Femur (tissue), 1 donor: ENCODE measurements at places on chromosomes 4 and X.
A peak's percentile ranks its signal among the peaks of the same experiment; 100 is the strongest.

DNA sequence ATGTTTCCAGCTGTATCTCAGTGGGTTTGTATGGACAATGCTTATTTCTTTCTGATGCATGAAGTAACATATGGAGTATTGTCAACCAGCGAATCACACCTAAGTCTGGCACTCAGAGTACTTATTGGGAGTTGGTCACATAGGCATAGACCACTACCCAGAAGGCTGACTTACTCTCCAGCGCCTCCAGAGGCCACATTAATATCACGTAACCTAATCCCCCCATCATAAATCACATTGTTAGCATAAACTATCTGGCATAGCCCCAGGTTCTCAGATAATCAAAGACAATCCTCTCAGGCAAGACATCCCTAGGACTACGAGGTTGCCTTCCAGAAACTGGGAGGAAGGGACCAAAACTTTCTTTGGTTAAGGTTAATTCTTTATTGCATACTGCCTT is 560.5 kb upstream of the PABPC4L start:
- DNase-seq = no peak

DNA sequence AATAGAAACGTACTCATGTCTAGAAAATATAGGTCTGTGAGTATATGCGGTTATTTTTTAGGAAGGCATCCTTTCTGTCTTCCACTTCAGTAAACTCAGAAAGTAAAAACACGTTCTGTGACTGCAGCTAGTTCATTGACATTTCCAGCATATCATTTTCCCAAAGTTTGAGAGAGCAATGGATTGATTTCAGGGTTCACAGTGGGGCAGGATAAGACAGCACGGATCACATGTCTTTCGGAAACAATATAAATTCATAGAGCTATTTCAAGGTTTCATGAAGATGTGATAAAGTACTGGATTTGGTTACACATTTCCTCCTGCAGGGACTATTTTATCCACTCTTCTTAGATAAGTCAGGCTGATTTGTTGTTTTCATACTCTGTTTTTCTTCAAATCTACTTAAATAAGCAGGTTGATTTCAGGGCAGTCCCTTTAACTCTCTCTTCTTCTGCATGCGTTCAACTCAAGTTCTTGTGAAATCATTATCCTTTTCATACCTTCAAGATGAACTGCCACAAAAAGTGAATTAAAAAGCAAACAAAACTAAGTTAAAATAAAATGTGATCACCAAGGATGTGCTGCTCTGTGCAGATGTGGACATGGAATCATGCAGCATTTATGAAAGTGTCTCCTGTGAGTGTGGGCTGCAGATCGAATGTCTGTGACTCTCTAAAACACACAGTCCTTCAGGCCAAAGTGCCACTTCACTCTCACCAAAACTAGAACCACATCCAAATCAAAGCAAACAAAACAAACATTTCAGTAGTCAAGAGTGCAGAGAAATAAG is 187.7 kb downstream of the UNC5C start:
- DNase-seq = no peak

GRCh38 chrX:86137071-86137470 is 11.2 kb upstream of the DACH2 start:
- no peak for DNase-seq

DNA sequence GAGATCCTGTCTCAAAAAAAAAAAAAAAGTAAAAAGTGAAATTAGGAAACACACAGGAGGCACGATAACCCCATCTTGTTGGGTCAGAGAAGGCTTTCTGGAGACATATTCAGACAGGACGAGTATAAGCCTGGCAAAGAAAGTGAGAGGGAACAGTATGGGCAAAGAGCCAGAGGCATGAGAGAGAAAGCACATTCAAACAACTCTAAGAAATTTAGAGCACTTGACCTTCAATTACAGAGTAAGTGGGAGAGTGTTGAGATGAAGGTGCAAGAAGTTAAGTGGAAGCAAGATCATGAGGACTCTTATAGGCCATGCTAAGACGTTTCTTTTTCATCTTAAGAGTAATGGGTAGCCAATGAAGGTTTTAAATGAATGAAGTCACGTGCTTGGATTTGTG is 70.4 kb downstream of the ELOVL6 start:
- DNase-seq = no peak

DNA sequence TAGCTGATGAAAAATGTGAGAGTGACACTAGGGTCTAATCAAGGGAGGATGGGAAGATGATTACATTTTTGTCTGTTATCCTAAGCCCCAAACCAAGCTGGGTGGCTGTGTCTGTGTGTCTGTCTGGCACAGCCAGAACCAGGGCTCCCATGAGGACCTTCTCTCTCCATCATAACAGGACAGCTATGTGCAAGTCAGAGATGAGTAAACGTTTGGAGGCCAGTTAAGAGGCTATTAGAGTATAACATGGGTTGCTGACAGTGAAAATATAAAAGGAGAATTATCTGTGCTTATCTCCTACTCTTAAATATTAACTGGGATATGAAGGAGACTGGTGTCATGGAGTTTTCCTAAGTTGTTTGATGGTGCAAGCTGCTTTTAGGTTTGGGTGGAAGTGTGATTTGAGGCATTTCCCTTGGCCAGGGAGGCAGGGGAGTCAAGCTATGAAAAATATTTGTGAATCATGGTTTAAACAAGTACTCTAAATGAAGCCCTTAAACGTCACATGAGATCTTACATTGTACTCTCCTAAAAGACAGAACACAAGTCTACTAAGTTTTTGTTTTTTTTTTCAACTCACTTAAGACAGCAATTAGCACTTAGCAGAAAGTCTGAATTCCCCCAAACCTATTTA is 156.2 kb downstream of the ENOX2 start:
- no peak for DNase-seq

- peak; percentile 54 for DNase-seq
Observed at GRCh38 chrX:149286940-149287349, 218.2 kb downstream of the IDS start.

GRCh38 chr4:175784986-175785525 is 27.0 kb downstream of the GPM6A start:
- no peak for DNase-seq

DNA sequence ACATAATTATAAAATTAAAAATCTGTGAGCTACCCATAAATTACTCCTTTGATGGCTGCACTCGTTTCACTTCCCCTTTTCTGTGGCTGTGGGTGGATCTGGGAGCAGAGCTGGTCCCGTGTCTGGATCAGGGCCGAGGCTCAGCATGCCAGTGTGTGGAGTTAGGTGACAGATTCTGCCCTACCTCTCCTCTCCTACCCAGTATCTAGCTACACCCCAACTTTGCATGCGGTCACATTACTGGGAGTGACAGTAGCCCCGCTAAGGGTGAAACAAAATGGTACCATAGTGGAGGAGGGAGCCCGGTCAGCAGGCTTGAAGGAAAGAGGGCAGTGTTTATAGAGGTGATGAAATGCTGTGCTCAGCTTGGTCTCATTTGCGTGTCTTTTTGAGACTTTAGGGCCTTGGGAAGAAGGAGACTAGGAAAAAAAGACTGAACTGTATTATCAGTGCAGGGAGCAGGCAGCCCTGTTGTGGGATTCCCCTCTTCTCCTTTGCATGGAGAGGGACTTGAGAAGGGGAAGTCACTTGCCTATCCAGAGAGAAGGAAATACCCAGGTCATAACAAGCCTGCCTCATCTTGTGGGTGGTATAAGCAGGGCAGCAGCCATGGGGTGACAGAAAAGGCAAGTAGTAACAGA is 48.4 kb downstream of the ARHGAP10 start:
- no peak for DNase-seq

DNA sequence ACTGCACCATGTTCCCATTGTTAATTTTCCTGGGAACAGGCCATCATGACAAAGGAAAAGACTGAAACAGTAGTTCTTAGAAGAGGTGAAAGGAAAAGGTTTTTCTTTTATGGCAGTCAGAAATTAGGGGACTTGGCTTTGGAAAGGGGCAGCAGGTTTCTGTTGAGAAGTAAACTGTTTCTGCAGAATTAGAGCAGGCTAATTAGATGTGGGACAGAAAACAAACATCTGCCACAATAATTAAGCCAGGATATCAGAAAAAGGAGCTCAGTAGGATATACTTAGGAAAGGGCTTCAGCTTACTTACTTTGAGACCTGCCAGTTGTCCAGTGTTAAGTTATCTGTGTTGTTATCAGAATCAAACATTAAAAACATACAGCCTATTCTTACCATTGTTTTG is 36.7 kb upstream of the STPG2 start:
- DNase-seq = no peak

GRCh38 chr4:123853651-123854050 is 457.1 kb downstream of the SPRY1 start:
- no peak for DNase-seq

DNA sequence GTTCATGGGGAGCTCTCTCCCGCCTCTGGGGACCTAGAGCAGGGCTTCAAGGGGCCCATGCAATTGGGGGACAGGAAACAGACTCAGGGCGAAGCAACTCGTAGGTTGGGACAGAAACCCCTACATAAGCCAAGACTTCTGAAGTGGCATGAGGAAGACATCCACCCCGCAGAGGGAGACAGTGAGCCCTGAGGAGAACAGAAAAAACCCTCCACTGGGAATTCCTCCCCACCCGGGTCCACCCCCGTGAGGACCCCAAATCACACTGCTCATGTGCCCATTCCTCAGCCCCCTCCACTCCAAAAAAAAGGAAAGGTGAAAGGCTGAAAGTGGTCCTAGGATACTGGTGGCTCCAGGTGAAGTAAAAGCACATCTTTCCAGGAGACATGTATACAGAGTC is 74.0 kb downstream of the CPZ start:
- no peak for DNase-seq

DNA sequence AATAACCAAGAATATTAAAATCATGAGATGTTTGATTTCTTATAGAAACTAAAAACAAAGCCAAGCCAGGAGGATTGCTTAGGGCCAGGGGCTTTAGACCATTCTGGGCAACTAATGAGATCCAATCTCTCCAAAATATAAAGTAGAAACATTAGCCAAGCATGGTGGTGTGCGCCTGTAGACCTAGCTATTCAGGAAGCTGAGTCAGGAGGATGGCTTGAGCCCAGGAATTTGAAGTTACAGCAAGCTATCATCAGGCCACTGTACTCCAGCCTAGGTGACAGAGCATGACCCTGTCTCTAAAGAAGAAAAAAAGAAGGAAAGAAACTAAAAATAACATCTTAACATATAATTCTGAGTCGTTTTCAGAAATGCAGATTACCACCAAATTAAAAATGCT is 96.7 kb downstream of the NAF1 start:
- DNase-seq = no peak
